ENCODE measurements at places on chromosomes 4 and X. TPM values are rescaled to one million over a fixed set of nuclear protein-coding genes. Genes with fewer than 3 reads are reported as not detected.

DNA sequence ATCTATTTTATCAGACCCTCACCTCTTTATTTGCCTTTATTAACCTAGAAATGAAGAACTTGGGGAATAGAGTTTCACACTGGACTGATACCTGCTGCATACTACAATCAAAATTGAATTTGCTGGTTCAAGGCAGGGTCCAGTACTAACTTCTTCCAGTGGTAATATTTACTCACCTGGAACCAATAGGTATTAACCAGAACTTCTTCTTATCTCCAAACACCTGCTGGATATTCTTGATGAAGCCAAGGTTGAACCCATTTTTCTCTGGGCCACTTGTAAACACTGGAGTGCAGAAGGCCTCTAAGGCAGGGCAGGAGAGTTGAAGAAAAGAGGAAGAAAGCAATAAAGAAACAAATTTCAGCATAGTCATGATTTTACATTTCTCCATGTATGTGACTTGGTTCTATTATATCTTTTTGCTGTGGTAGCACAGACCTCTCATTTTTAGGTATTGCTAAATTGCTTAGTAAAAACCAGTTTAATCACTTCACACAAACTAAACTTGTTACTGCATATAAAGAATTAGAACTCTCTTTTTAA is 101.1 kb downstream of the ZDHHC15 start:
- no peaks in the 10 kb centered on the region for H3K27me3 ChIP-seq
- DNase-seq: no peak
- no peaks in the 10 kb centered on the region for H3K4me1 ChIP-seq

DNA sequence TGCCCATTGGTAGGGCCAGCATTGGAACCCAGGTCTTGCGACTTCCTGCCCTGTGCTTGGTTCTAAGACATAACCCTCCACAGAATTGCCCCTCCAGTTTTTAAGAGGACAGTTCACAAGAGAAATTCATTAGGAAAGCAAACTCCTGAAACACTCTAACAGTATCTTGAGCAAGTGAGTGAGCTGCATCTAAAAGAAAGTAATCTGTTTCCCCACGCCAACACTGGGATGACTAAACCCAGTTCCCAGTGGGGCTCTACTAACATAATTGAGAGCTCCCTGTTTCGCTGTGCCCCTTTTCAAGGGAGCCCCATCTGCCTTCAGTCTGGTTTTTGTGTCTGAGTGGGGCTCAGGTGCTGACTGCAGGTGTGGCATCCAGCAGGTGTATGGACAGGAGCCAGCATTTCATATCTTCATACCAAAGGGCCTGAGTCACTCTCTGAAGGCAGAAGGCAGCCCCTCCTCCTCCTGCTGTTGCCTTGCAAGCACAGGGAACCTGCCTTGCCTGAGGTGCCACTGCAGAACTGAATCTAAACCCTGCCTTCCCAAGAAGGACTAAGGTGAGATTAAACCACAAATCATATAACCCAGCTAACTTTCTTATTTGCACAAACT is 8.0 kb downstream of the AMOT start:
- peaks cover 7% of the 10 kb centered on the region for H3K4me1 ChIP-seq
- no peaks in the 10 kb centered on the region for H3K36me3 ChIP-seq
- no peaks in the 10 kb centered on the region for H3K27me3 ChIP-seq
- no peak overlapping the region for H3K4me3 ChIP-seq

GRCh38 chrX:145792281-145792680 is 25.3 kb upstream of the SLITRK2 start:
- H3K27me3 ChIP-seq: no peaks in the 10 kb centered on the region
- no peak for DNase-seq
- no peak overlapping the region for H3K4me3 ChIP-seq
- no peak overlapping the region for H3K27ac ChIP-seq
- no peaks in the 10 kb centered on the region for H3K4me1 ChIP-seq

DNA sequence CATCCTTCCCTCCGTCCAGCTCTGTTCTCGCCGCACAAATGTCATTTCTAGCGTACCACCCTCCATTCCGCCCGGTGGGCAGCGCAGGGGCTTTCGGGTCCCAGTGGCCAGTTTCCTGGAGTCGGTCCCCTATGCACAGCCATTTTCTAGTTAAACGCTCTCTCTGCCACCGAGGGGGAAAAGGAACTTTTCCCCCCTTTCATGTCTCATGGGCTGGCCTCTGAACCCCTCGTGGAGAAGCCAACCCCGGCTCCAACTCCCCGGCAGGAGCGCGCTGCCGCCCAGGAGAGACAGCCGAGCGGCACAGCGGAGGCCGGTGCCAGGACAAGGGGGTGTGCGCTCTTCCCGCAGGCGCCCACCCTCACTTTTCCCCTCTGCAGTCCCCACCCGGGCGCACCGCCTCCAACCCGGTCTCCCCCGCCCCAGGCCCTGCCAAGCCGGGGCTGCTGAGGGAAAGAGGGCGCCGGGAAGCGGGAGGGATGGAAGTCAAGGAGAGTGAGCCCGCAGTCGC is 662 bp downstream of the APBB2 start:
- DNase-seq: no peak
- no peaks in the 10 kb centered on the region for H3K27me3 ChIP-seq
- peaks cover 4% of the 10 kb centered on the region for H3K4me1 ChIP-seq
- H3K27ac ChIP-seq: peak overlapping the region; percentile 55
- H3K4me3 ChIP-seq: peak overlapping the region; percentile 68

GRCh38 chr4:115331241-115331640 is 217.8 kb upstream of the NDST4 start:
- no peak overlapping the region for H3K27ac ChIP-seq
- H3K27me3 ChIP-seq: no peaks in the 10 kb centered on the region
- no peaks in the 10 kb centered on the region for H3K36me3 ChIP-seq

DNA sequence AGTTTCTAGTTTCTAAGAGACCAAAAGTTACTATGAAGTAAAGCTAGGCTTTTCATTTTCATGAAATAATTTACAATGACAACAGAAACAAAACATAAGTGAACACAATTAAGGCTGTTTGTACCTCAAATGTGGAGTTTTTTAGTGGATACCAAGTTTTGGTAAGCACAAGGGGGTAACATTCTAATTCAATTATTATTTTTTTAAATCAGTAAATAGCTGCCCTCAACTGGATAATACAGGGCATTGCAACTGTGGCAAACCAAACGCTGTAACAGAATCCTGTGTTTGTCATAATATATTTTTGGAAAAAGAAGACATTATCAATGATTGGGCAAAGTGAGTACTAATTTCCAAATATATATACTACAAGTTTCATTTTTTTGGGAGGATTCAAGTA is 150.3 kb downstream of the FBXW7 start:
- H3K36me3 ChIP-seq: no peaks in the 10 kb centered on the region
- no peak overlapping the region for H3K27ac ChIP-seq
- no peaks in the 10 kb centered on the region for H3K4me1 ChIP-seq

DNA sequence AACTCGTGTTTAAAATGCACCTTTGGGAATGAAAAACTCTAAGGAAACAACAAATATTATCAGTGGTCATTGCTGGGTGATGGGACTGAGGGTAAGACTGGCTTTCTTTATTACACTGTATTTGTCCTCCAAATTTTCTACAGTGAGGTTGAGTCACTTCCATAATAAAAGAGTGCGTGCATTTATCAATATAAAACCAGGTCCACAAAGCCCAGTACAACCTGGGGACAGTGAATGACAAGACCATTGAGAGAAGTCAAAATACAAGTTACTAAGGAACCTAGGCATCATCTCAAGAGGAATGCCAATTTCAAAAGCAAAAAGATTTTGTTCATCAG is 76.4 kb downstream of the MAGED4 start:
- H3K27ac ChIP-seq: no peak overlapping the region
- H3K36me3 ChIP-seq: no peaks in the 10 kb centered on the region
- H3K27me3 ChIP-seq: no peaks in the 10 kb centered on the region
- peak overlapping the region; percentile 68 for H3K4me3 ChIP-seq
- no peaks in the 10 kb centered on the region for H3K4me1 ChIP-seq
- DNase-seq: no peak

- no peaks in the 10 kb centered on the region for H3K27me3 ChIP-seq
- H3K27ac ChIP-seq: no peak overlapping the region
- H3K36me3 ChIP-seq: no peaks in the 10 kb centered on the region
- DNase-seq: no peak
- no peak overlapping the region for H3K4me3 ChIP-seq
These were observed 35.4 kb downstream of the GRXCR1 start for GRCh38 chr4:42927946-42928345.

DNA sequence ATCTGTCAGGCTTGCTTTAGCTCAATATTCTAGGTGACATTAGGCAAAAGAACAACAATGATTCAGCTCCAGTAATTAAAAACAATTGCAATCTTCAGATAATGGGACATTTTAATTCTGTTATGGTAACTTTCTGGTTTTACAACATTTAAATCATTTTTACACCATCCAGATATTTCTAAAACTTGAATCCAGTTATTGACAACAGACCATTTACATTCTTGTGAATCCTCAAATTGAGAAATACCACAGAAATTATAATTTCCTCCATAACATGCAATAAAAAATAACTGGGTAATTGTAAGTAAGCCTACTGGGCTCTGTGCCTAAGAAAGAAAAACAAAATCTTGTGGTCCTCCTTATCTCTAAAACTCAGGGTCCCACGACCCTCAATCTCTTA is 195.0 kb upstream of the S100G start:
- no peaks in the 10 kb centered on the region for H3K36me3 ChIP-seq
- H3K4me3 ChIP-seq: no peak overlapping the region
- H3K4me1 ChIP-seq: peaks cover 2% of the 10 kb centered on the region
- H3K27me3 ChIP-seq: peaks cover 3% of the 10 kb centered on the region

DNA sequence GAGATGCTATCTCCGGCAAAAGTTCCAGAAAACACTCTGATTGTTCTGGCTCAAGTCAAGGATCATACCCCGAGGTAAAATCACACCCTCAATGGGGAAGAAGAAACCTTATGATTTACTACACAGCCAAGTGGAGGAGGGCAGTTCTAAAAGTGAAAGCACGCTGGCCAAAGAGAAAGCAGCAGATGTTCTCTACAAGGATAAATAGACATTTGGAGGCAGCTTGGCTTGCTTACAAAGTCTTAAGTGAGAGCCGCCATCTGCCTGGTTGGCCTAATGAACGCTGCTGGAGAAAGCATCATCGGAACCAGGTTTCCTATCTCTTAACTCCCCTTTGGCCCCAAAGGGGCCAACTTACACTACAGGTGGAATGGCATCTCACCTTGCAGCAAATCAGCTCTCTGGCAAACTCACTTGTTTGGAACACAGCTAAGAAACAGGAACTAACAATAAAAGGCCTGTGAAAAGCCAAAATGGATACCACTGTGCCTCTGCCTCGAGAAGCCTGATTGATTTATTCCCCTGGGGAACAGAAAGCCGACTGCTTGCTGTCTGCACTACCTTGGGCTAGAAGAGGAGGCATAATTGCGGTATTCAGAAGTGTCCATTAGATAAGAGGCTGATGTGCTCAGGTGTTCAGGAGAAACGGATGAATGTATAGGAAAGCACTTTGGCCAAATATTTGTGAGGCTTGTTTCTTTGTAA is 22.8 kb downstream of the FRAS1 start:
- H3K27ac ChIP-seq: no peak overlapping the region
- DNase-seq: no peak
- H3K27me3 ChIP-seq: peaks cover 2% of the 10 kb centered on the region
- no peaks in the 10 kb centered on the region for H3K36me3 ChIP-seq
- H3K4me1 ChIP-seq: no peaks in the 10 kb centered on the region

GRCh38 chr4:139083607-139083955 is 68.0 kb downstream of the NOCT start:
- H3K27ac ChIP-seq: peak overlapping the region; percentile 94
- H3K4me3 ChIP-seq: peak overlapping the region; percentile 99
- H3K36me3 ChIP-seq: no peaks in the 10 kb centered on the region
- no peaks in the 10 kb centered on the region for H3K27me3 ChIP-seq

- no peaks in the 10 kb centered on the region for H3K27me3 ChIP-seq
- DNase-seq: no peak
- H3K4me3 ChIP-seq: no peak overlapping the region
These were observed 141.3 kb downstream of the CPEB2 start for GRCh38 chr4:15143551-15143950.

DNA sequence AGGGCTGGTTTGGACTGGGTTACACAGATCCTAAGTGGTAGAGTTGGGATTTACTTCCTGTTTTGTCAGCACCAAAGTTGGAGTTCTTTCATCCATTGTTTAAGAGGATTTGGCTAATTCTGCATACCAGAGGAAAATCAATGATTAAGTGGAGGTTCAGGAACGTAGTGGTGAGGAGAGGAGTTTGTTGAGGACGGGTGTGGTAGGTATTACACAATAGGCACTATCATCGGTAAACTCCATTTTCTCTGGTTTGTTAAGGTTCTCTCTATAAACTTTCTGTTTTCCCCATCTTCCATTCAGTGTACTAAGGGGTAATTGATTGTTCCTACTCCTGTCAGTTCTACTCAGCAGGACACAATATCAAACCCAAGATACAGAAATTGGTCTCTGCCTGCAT is 107.5 kb upstream of the VCX2 start:
- no peak for DNase-seq
- no peak overlapping the region for H3K27ac ChIP-seq
- no peaks in the 10 kb centered on the region for H3K36me3 ChIP-seq
- no peak overlapping the region for H3K4me3 ChIP-seq
- H3K4me1 ChIP-seq: no peaks in the 10 kb centered on the region

GRCh38 chr4:46820154-46820553 is 88.9 kb downstream of the COX7B2 start:
- no peak overlapping the region for H3K4me3 ChIP-seq
- H3K27me3 ChIP-seq: no peaks in the 10 kb centered on the region
- no peaks in the 10 kb centered on the region for H3K4me1 ChIP-seq
- no peaks in the 10 kb centered on the region for H3K36me3 ChIP-seq

DNA sequence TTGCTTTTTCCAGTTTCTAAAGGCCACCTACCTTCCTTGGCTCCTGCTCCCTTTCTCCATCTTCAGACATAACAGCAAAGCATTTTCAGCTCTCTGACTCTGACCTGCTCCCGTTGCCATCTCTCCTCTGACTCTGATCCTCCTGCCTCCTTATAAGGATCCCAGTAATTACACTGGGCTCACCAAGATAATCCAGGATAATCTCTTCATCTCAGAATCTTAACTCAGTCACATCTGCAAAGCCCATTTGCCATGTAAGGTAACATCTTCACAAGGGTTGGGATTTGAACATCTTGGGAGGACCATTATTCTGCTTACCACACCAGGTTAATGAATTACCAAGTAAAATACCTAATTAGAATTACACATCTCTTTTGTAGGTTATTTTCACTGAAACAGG is 41.3 kb upstream of the MAGED1 start:
- H3K4me3 ChIP-seq: no peak overlapping the region
- DNase-seq: no peak
- H3K36me3 ChIP-seq: no peaks in the 10 kb centered on the region
- H3K4me1 ChIP-seq: no peaks in the 10 kb centered on the region
- no peaks in the 10 kb centered on the region for H3K27me3 ChIP-seq
- no peak overlapping the region for H3K27ac ChIP-seq

DNA sequence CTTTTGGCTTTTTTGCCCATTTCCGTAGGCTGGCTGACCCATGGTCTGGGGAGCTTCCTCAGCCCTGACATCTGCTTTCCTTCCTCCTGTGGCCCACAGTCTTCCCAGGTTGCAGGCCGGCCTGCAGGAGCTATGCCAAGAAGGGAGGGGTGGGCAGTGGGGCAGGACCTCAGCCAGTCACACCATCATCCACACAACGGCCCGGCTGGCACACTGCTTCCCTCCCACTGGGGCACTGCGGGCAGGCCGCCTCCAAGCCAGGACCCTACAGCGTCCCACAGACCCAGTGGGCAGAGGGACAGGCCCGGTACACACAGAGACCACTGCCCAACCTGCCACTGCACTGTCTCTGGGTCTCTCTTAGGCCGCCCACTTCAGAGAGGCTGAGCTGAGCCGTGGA is 38.0 kb downstream of the CTBP1 start:
- no peak for DNase-seq
- peaks cover 52% of the 10 kb centered on the region for H3K36me3 ChIP-seq
- H3K27me3 ChIP-seq: no peaks in the 10 kb centered on the region
- peaks cover 34% of the 10 kb centered on the region for H3K4me1 ChIP-seq
- no peak overlapping the region for H3K4me3 ChIP-seq

RAB39B gene
- 0.56 TPM for total RNA-seq

COL4A5 gene
- total RNA-seq: 15.0 TPM

CCNI gene
- 98.6 TPM for total RNA-seq

DMRTC1B gene
- not detected for total RNA-seq

PAGE2B gene
- total RNA-seq: not detected

CT45A1 gene
- total RNA-seq: not detected

ART3 gene
- total RNA-seq: not detected

All from IMR-90 (cell line).